ENCODE measurements at places on chromosomes 5 and 9.

- no peak for DNase-seq
These were observed 3.4 kb upstream of the SLC46A2 start for GRCh38 chr9:112894041-112894440.

DNA sequence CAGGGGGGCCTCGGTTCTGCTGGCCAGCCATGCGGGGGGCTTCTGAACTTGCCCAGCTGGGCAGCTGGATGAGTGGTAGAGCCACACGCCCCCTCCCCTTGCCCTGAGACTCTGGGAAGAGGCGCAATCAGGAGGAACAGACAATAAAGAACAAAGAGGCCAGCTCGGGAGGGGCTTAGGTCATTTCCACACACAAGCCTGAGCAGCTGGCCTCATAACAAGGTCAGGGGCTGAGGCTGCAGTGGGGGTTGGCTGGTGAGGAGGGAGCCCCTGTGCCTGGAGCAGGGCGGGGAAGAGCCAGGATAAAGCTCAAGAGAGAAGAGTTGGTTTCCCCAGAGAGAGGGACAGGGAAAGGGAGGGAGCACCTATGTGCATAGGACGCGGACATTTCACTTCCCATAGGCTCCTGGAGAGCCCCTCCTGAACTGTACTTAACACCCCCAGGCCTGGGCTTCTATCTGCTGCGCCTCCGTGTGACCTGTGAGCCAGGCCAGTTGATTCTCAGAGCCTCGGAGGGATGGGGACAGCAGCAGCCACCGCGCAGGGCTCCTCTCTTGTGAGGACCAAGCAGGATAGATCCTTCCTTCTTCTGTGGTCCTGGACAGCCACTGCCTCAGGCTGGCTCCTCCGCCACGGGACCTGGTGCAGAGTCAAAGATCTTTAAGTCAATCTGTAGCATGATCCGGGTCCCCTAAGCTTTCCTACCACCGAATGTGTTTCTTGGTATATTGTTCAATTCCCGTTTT, 75.3 kb upstream of the GGTA1 start:
- DNase-seq = no peak

DNA sequence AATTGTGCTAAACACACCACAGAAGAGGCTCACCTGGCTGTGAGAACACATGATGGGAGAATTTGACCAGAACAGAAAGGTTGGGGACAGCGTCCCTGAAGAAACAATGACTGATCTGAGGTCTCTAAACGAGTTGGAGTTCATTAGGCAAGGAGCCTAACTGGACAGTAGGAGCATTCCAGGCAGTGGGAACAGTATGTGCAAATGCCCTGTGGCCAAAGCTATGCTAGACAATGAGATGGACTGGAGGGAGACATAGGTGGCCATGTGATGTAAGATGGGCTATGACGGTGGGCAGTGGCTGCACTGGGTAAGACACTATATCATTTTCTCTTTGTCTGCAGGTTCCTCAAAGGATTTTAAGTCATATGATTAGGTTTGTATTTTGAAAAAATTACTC, 95.1 kb upstream of the ARAP3 start:
- DNase-seq = no peak

- no peak for DNase-seq
These were observed 498.8 kb downstream of the RAB3C start for GRCh38 chr5:59081693-59082092.

DNA sequence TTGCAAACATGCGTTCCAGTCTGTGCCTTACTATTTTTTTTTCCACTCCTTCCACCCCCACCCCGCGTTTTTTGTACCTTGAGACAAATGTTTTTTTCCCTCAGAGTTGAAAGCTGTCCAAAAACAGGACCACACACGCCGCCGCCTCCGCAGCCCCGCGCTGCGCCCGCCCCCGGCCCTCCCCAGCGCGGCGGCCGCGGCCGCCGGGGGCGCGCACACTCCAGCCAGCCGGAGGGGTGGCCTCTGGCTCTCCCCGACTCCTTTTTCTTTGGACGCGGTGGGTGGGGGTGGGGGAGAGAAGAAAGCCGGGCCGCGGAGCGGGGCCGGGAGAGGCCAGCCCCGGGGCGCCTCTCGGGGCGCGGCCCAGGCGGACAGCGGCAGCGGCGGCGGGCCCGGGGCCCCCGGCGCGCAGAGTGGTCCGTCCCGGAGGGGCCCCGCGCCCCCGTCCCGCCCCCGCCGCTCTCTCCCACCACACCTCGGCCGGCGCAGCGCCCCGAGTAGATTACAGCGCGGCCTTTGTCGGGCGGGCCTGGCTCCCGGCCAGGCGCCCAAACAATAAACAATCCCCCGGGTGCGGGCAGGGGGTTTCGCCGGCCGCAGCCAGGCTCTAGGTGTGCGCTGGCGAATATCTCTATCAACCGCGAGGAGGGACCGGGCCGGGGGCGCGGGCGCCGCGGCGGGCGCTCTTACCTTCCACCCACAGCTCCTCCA, 10.9 kb downstream of the PTCH1 start:
- DNase-seq = peak; percentile 58

- no peak for DNase-seq
These were observed 166.4 kb upstream of the PIK3R1 start for GRCh38 chr5:68049053-68049713.

Data from GM12891 (cell line).